ENCODE measurements at places on chromosomes 2 and 18.

DNA sequence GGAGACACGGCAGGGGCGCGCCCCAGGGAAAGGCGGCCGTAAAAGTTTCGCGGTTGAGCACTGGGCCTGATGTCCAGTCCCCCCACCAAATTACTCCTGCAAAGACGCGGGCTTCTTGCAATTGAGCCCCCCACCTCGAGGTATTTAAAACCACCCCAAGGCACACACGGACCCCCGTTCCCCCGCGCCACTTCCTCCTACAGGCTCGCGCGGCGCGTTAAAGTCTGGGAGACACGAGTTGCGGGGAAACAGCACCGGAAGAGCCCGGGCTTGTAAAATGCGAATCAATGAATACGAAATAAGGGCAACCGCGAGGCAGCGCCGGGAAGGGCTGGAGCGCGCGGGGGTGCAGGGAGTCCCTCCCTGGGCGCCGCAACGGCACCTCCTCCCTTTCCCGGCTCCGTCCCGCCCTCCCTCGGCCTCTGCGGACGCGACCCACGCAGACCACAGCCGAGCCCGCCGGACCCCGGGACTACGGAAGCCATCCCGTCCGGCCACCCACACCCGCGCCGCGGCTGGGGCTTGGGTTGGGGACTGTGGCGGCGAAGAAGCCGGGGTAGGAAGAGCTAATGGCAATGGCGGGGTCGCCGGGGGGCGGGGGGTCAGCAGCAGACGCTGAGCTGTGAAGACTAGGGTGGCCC is 918 bp upstream of the NETO1 start:
- DNase-seq: no peak

DNA sequence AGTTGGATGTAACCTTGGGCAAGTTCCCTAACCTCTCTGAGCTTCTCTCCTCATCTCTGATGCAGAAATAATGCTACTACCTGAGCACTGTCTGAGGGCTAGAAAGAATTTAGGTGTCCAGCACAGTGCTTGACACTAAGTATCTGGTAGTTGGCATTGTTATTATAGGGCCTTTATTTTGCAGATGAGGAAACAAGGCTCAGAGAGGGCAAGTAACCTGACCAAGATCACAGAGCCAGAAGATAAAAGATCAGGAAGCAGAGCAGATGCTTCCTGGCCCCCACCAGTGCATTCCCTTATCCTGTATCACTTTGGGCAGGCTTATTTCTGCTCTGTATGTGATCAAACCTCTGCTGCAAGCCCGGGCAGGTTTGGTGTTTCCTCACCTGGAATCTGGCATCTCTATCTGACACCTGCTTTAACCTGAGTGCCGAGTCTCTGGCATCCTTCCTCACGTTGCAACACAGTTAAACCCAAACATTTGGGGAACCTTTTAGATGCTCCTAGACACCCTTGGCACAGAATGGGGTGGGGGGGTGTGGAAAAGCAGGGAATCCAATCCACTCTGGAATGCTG is 69.9 kb downstream of the PLB1 start:
- no peak for DNase-seq

DNA sequence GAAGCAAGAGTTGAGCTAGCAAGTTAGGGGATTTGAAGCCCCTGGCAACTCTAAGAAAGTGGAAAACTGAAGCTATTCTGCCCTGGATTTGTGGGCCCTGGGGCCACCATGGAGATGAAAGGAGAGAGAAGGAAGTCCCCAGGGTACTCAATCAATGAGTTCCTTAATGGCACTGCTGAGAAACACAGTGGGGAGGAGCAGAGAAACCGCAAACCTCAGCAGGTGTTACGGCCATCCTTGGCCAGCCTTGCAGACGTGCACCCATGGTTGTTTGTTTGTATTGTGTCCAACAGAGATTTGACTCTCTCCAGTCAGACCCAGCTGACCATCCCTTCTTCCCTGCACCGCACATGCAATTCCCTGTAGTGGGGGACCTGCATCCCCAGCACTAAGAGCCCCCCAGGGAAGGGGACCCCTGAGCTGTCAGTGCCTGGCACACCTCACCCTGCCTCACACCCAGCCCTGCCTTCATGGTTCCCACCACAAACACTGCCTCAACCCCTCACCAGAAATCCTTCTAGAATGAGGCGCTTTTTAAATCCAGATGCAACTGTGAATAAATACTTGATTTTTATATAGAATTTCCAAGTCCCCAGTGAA is 255.3 kb downstream of the SH3BP4 start:
- no peak for DNase-seq

DNA sequence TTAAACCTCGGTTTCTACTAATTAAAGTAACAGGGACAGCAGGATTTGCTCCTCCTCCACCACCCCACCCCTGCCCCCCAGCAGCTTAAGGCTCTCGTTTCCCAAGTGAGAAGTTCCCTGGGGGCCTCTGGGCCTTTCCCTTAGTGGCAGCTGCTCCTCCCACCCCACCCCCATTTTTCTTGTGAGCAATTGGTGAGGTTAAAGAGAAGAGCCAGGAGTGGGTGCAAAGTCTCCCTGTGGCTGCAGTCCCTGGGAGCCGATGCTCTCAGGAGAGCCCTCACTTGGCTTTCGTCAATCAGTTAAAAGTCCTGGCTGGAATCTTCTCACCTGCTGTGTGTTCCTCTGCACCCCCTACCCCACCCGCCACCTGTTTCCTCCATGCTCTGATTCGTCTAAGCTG is 48.7 kb upstream of the AGAP1 start:
- DNase-seq: no peak

GRCh38 chr2:142533177-142533576 is 344.3 kb upstream of the KYNU start:
- no peak for DNase-seq

GRCh38 chr2:207434899-207435465 is 94.8 kb upstream of the CREB1 start:
- no peak for DNase-seq

All from pancreas (tissue), 10 donors.